ENCODE measurements at places on chromosomes 13 and 19.

DNA sequence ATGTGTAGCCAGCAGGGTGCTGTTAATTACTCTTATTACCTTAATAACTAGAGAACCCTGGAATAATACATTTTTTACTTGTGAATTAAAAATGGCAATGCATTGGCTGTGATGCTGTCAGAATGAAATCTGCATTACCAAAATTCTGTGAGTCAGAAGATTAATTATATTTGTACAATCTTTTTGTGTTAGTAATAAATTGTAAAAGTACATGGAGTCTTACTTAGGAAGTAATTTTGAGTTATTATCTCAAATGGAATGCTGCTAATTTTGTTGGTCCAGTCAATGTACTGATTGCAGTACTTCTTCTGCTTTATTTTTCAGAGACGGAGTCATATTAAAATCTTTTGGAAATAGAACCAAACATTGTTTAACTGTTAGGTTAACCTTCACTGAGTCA lies 152.0 kb upstream of the SLC10A2 start:
- DNase-seq: no peak

DNA sequence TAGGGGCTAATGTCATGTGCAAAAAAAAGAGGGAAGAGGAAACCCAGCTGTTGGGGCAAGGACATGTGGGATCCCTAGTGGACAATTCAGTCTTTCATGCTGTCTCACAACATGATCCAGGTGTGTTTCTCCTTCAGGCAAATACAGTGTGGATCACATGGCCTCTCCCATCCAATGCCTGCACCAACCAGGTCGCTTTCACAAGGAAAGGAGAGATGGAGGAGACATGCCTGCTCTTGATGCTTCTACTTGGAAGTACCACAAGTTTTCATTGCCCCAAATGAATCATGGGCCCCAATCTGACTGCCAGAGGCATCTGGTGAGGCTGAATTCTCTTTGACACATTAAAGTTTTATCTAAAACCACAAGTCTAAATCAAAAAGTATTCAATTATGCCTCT lies 82.1 kb downstream of the DLEU7 start:
- DNase-seq: no peak

- no peak for DNase-seq
Observed at GRCh38 chr13:54347531-54347930, 1318.9 kb downstream of the OLFM4 start.

DNA sequence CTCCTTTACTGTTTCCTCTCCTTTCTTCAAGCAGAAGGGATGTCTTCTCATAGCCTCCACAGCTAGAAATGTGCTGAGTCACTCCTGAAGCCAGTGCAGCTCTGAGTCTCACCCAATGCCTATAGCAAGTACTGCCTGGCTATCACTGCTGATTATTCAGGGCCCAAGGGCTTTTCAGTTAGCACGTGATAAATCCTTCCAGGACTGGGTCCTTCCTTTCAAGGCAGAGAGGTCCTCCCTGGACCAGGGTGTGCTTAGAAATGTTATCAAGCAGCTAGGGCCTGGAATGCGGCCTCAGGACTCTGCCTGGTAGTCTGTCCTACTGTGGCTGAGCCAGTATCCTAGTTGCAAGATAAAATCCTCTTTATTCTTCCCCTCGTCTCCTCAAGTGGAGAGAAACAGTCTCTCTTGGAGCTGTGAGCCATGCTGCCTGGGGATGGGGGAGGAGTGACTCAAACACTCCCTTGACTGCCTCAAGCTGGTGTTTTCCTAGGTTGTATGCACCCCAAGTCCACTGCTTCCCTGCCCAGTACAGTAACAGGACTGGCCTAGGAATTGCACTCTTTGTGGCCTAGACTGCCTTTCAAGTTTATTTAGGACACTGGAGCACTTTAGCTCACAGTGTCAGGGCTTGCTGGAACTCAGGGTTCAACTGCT lies 198.7 kb upstream of the SERP2 start:
- DNase-seq: no peak

GRCh38 chr19:19050104-19050503 lies 13.7 kb upstream of the SLC25A42 start:
- DNase-seq: no peak

Measured in anterior cingulate cortex (tissue), 58 donors.